ENCODE measurements at places on chromosomes 16 and 17.

GRCh38 chr17:13736916-13737315, 135.2 kb upstream of the HS3ST3A1 start:
- DNase-seq = no peak

- peak; percentile 98 for DNase-seq
Observed at GRCh38 chr17:29389982-29390850, at the start of gene TAOK1. TAOK1 (plus strand) TSS chr17:29390363; CDS start chr17:29451549, 61,186 bp downstream.

DNA sequence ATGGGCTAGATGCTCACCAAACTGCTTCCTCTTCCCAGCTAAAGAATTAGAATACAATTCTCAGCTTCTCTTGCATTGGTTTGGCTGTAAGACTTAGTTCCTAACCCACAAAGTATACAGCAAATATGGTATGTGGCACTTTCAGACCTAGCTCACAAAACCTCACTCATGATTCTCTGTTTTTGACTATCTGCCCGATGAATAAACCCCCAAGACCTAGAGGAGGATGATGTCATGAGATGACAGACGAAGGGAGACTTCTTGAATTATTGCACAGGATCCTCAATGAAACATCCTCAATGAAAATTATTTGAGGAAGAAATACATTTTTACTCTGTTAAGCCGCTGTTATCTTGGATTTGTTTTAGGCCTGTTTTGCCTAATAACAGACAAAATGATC, 14.3 kb downstream of the CNOT1 start:
- DNase-seq = no peak

GRCh38 chr16:29663807-29664090, 702 bp downstream of the SPN start:
- DNase-seq = no peak

DNA sequence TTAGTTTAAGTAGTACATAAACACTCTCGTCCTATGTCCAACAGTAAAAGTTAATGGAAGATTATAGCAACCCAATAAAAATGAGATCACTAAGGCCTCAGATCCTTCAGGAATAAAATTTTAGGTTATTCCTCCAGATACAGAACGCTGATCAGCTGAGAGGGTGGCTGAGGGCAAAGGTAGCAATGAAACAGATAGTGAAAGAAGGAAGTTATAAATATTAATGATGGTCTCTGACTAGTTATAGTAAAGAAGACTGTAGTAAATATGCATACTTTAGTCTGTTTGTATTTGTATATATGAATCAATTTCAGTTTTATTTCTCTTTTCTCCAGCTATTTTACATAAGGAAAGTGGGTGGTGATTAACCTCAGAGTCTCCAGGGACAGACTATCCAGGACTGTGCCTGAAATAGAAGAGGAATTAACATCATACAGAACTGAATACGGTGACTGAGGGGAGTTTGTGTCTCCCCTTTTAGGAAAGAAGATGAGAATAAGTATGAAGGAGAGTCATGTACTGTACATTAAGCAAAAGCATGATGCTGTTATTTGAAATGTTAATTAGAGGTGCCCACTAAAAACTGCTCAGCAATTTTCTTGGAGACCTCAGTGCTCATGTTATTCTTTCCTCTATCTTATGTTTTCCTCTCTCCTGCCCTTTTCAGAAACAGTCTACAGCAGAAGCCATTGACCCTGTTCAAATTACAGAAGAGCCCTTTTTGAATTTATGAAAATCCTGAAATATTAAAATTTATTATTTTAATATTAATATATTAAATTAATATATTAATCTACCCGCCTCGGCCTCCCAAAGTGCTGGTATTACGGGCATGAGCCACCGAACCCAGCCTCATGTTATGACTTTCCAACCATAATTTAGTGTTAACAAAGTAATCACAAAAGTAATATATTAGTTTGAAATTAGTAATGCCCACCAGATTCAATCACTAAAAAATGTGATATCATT, 36.5 kb upstream of the DHRS7B start:
- no peak for DNase-seq

- no peak for DNase-seq
Observed at GRCh38 chr17:19239544-19239943, 2.4 kb downstream of the EPN2 start.

DNA sequence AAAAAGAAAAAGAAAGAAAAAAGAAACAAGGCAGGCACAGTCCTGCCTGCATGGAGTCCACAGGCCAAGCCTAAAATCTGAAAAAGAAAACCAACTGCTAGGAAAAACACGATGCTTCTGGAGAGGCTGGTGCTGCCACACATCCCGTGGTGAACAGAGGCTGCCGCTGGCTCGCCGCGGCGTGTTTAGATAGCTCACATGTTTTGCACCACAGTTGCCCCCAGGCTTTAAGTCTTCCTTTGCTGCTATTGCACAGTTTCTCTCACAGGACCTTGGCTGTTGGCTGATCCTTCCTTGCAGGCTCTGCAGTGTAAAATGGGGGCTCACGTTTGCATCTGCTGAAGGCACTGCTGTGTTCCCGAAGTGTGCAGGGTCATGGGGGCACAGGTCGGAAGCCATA, 8.6 kb downstream of the SLC6A4 start:
- no peak for DNase-seq

GRCh38 chr17:17950806-17951205, 21.4 kb downstream of the TOM1L2 start:
- no peak for DNase-seq

DNA sequence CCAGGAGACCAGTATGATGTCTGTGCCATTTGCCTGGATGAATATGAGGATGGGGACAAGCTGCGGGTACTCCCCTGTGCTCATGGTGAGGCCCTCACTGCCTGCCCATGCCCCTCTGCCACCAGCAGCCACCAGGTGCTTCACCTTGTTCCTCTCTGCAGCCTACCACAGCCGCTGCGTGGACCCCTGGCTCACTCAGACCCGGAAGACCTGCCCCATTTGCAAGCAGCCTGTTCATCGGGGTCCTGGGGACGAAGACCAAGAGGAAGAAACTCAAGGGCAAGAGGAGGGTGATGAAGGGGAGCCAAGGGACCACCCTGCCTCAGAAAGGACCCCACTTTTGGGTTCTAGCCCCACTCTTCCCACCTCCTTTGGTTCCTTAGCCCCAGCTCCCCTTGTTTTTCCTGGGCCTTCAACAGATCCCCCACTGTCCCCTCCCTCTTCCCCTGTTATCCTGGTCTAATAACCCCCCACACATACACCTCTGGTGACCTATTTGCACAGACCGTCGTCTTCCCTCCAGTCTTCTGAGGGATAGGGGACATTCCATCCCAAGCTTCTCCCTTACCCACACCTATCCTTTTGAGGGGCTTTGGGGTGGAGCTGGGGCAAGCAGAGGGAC, 3.7 kb downstream of the PFN1 start:
- no peak for DNase-seq

DNA sequence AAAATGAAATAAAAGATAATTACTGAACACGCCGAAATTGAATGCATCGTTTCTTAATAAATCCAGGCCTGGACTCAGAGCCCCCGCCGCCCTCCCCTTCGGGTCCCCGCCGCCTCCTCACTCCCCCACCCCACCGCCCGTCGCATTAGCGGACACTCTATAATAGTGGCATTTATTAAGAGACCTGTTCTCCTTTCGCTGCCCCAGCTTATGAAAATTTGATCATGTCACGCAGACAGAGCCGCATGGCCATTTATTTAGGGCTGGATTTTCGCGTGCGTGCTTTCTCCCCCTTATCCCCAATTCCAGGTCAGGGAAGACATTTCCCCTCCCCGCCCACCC, 6.3 kb upstream of the HOXB2 start:
- DNase-seq = no peak

DNA sequence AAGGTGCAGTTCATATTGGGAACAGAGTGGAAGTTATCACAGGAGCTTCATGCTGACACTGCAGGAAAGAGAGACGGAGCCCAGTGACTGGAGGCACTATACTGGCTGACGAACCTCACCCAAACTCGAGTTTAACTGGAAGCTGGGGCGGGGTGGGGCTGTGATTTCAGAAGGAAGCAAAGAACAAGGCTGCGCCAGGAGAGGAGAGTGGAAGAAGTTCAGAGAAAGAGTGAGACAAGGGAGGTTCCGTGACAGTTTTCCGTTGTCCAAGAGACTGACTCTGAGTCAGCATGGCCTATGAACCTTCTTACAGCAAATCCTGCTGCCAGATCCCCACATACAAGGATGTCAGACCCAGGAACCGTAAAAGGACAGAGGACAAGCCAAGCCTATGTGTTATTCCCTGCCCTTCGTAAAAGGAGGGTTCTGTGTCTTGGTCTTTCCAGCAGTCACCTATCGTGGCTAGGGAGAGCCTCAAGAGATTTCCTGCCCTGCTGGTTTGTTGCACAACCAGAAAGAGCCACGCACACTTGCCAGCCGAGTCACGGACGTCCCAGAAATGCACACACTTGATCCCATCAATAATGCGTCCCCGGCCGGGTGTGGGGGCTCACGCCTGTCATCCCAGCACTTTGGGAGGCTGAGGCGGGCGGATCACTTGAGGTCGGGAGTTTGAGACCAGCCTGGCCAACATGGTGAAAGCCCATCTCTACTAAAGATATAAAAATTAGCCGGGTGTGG, 5.1 kb downstream of the PITPNA start:
- DNase-seq = no peak

DNA sequence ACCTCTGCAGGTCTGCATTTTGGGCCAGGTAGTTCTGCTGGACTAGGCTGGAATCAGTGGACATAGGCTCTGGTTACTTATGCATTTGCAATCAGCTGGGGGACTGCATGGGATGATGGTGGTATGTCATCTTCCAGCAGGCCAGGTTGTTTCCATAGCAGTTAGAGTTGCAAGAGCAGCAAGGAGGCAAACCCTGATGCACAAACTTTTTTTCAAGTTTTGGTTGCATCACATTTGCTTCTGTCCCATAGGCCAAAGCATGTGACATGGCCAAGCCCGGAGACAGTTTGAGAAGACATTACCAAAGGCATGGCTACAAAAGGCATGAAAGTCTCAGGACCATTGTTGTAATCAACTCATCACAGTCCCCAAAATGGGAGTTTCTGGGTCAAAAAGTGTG, 58.2 kb downstream of the PRKCB start:
- no peak for DNase-seq

DNA sequence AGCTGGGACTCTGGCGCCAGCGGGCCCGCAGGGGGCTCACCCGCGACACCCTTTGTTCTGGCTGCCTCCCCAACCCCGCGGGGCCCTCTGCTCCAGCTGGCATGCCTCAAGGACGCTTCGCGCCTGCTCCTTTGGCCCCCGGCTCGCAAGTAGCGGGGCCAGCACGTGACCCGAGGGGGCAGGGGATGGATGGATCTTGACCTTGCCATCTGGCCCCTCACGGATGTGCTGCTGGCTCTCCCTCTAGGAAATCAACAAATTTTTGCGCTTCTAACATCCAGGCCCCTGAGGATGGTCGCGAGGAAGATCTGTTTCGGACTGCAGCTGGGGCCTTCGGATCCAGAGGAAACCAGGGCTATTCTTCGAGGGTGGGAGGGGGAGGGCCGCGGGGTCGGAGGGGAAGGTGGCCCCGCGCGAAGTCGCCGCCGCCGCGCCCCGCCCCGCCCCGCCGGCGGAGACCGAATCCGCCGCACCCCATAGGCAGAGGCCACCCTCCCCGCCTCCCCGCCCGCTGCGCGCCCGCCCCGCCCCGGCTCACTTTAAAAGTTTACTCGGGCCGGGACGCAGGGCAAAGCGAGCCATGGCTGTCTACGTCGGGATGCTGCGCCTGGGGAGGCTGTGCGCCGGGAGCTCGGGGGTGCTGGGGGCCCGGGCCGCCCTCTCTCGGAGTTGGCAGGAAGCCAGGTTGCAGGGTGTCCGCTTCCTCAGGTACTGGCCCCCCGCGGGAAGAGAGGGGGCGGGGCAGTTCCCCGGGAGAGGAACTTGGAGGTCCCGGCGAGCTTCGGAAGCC, at the start of gene ACSF2:
ACSF2 (plus strand) TSS at position 537 of the 790 bp plus-strand sequence; CDS start at position 581, 44 bp downstream.
- peak; percentile 62 for DNase-seq

DNA sequence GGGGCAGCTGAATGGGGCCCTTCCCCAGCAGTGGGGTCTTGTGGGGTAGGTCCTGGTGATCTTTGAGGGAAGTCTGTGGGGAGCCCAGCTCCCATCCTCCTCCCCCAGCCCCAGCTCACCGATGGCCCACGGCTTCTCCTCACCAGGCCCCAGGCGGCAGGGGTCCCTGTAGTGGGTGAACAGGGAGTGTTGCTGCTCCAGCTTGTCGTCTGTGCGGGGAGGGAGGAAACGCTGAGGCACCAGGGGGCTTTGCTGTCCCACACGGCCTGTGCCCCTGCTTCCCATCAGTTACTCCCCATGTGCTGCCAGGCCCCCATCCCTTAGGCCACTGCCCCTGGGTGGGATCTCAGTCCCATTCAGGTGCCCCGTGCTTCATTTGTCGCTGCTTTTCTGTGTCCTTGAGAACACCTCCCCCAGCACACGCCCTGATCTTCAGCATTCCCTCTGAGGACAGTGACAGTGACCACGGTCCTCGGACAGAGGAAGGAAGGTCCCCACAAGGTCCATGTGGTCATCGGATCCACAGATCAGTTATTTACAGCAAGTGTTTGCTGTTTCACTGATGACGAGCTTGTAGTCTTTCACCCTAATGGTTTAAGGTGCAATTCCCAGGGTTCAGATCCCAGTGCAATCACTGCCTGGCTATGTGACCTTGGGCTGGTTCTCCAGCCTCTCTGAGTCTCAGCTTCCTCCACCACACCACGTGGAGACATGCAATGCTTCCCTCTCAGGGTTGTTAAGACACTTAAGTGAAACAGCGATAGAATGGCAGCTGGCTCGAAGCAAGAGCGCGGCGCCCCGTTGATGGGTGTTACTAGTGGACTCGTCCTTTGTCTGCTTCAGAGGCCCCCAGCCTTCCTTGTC, 53.1 kb downstream of the PRMT7 start:
- no peak for DNase-seq

GRCh38 chr17:62860962-62861873, 53.1 kb upstream of the MARCHF10 start:
- DNase-seq = no peak

DNA sequence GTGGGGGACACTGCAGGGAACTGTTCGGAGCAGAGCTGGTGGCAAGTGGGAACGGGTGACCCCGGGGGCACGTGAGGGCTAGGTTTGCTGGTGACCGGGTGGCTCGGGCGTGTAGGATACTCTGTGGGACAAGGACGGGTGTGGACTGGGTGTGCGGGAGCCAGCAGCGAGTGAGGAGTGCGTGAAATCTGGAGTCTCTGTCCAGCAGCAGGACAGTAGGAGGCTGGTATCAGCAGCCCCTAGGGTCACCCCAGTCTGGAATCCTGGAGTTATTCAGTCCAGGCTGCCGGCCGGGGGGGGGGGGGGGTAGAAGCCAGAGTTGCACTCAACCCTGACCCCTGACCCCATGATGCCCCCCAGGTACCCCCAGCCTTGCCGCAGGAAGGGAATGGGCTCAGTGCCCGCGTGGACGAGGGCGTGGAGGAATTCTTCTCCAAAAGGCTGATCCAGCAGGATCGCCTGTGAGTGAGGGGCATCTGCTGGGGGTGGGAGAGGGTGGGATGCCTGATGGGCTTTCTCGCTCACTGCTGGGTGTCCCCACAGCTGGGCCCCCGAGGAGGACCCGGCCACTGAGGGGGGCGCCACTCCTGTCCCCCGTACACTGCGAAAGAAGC, 6.2 kb downstream of the ACD start:
- no peak for DNase-seq

Measured in activated CD4-positive, alpha-beta T cell treated with anti-CD3 and anti-CD28 coated beads for 24 hours (primary cell).